ENCODE measurements at places on chromosomes 13 and 19.

- no peak for DNase-seq
Measured at GRCh38 chr19:18620311-18620710, 7.6 kb downstream of the TMEM59L start.

DNA sequence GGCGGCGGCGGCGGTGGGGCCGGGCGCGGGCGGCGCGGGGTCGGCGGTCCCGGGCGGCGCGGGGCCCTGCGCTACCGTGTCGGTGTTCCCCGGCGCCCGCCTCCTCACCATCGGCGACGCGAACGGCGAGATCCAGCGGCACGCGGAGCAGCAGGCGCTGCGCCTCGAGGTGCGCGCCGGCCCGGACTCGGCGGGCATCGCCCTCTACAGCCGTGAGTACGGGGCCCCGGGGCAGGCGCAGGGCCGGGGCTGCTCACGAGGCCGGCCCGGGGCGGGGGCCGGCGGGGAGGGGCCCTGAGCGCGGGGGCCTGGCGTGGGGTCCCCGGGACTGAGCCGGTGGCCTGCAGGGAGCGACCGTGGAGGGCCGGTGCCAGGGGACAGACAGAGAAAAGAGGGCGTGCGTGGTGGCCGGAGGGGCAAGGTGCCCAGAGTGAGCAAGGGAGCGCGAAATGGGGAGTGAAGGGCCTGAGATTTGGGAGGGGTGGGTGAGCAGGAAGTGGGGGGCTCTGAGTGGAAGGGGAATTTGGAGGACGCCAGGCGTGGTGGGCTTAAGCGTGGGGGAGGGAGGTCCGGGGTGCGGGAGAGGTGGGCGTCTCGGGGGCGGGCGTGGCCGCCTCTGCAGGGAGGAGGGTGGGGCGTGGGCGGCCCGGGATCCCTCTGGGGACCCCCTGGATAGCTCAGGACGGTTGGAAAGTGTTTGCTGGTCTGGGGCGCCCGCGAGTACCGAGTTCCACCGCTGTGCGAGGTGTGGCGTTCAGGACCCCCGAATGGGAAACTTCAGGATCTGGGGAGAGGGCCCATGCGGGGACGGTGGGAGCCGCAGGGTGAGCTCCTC is 575 bp downstream of the CARM1 start:
- DNase-seq, result peak; percentile 35

GRCh38 chr13:34364633-34365032 is 546.7 kb downstream of the RFC3 start:
- DNase-seq, result no peak

- DNase-seq, result no peak
Measured at GRCh38 chr13:46909042-46909441, 12.2 kb upstream of the HTR2A start.

GRCh38 chr13:60335531-60335930 is 61.5 kb upstream of the TDRD3 start:
- no peak for DNase-seq

- peak; percentile 69 for DNase-seq
Measured at GRCh38 chr13:20525601-20526544, at the start of gene CRYL1. Gene CRYL1 (minus strand): TSS chr13:20525857. CDS start chr13:20525794, 63 bp downstream.

DNA sequence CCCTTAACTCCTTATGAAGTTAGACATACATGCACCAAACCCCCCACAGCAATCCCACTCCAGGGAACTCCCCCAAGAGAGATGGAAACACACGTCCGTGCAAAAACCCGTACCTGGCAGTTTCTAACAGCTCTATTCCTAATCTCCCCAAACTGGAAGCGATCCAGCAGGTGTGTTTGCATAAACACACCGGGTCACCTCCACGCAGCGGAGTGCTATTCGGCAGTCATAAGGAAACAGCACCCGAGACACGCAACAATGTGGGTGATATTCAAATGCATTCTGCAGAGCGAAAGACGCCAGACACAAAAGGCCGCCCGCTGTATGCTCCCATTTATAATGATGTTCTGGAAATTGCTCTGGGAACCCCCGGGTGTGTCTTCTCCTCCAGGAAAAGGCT is 6.8 kb upstream of the ZNRF4 start:
- no peak for DNase-seq

- DNase-seq, result no peak
Measured at GRCh38 chr13:39773833-39774232, 118.4 kb downstream of the COG6 start.

GRCh38 chr13:43482026-43482425 is 304.7 kb downstream of the ENOX1 start:
- DNase-seq, result no peak

- DNase-seq, result no peak
Measured at GRCh38 chr19:38657633-38658222, 10.3 kb downstream of the ACTN4 start.

DNA sequence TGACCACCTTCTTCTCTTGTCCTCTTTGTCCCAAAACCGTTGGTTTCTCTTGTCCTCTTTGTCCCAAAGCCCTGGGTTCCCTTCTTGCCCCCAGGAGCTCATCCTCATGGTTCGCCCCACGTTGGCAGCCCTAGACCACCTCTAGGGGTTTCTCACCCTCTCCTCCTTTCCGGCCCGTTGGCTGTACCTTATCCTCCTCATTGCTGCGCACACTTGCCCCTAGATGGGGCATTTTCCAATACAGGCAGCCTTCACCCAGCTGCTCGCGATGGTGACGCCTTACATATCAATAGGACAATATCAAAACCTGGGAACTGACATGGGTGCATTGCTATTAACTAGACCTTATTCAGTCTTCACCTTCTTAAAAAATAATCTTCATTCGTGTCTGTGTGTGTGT is 86.5 kb downstream of the IPO5 start:
- DNase-seq, result no peak

DNA sequence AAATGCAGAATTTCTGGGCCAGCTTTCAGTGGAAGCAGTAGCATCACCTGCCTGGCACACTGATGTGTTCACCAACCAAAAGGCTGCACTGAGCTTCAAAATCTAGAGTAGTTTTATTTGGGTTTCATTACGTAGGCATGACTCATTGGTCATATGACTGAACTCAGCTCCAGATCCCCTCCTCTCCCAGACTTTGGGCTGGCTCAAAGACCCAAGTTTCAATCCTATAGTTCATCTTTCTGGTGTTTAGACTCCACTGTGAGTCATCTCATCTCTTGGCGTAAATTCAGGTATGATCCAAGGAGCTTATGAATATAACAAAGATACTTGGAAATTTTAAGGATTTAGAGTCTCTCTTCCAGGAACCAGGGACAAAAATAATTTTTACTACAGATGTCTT is 17.7 kb downstream of the ZMYM5 start:
- no peak for DNase-seq

DNA sequence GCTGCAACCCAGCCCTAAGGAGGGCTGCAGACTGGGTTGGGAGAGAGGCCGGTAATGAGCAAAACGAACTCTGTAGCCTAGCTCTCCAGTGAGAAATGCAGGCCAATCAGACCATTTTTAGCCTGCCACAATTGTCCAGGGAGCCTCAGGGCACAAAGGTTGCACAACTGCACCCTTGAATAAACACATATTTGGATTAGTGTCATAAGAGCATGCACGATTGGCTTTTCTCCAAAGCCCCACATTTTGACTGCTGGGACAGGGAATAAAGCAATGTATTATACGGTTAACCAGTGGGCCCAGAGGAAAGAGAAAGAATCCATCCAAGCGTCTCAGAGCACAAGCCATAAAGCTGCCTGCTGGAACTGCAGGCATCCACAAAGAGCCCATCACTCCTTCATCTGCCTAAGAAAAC is 729.4 kb upstream of the SGCG start:
- DNase-seq, result no peak

DNA sequence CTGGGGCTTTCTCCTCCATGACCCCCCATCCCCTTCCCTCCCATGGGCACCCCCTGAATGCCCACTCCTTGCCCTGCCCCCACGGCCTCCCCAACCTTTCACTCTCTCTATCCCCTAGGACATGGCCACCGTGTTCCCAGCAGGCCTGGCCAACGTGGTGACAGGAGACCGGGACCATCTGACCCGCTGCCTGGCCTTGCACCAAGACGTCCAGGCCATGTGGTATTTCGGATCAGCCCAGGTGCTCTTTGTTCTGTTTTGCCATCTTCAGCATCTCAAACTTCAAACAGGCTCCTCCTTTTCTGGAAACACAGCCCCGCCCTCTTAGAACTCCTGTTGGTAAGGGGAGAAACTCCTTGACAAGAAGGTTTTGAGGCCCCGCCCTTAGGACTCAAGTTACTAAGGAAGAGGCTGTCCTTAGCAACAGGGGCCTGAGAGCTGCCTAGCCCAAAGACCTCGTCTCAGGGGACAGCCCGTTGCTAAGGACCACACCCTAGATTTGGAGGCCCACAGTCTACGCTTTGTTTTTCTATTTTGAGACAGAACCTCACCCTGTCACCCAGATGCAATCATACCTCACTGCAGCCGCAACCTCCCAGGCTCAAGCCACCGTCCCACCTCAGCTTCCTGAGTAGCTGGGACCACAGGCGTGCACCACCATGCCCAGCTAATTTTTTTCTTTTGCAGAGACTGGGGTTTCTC is 5.1 kb upstream of the FLT3LG start:
- DNase-seq, result no peak

DNA sequence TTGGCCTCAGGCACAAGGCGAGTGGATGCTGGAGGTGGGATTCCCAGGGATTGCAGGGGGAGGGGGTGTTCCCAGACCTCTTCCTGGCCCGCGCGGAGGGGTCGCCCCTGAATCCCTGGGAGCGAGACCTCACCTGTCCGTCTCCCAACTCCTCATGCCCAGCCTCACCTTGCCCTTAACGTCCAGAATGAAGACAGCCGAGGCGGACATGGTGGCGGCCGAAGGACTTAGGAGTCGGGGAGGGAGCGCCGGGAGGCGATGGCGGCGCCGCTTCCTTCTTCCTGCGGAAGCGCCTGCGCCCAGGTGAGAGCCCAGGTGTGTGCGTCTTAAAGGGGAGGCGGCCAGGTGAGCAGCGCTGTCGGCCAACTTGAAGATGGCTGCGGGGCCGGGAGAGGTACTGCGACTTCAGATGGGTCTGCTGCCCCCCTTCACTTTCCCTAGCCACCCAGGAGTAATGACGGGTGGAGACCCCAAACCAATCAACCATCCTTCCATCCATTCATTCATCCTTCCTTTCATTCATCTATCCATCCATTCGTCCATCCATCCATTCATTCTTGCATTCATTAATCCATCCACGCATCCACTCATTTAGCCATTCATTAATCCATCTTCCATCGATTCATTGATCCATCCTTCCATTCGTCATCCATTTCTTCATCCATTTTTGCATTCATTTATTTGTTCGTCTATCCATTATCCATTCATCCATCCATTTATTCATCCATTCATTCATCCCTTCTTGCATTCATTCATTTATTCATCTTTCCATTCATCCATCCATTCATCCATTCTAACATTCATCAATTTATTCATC is at the start of gene AP1M2:
AP1M2 (minus strand) TSS at position 291 of the 817 bp plus-strand sequence; CDS start at position 210, 81 bp downstream.
- no peak for DNase-seq

- no peak for DNase-seq
Measured at GRCh38 chr19:44875666-44876451, 15.2 kb upstream of the TOMM40 start.

GRCh38 chr13:73704587-73704986 is 429.6 kb downstream of the KLF12 start:
- no peak for DNase-seq

GRCh38 chr19:15252398-15253018 is 20.3 kb upstream of the EPHX3 start:
- no peak for DNase-seq

GRCh38 chr13:110882972-110883371 is 31.9 kb downstream of the ANKRD10 start:
- DNase-seq, result no peak

DNA sequence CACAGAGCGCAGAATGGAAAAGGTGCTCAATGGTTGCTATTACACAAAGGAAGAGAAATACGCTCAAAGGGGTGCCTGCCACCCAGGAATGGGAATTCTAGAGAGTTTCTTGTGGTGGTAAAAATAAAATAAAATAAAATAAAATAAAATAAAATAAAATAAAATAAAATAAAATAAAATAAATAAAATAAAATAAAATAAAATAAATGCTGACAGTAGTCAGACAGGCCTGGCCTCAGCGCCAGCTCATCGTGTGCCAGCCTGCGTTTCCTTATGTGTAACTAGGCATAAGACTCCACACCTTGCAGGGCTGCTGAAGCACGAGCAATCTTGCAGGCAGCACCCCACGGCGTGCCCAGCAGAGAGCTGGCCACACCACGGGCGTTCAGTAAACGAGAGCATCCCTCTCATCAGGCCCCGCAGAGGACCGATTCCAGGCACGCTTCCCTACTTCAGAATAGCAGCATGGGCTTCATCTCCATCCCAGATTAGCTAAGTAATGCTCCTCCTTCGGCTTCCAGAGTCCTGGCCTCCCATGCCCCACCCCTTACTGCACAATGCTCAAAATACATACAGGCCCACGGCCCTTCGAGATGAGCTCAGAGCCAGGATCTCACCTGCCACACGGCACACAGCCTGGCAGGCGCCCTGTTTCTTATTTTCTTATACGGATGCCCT is 5.6 kb downstream of the NAPA start:
- no peak for DNase-seq

GRCh38 chr19:41335467-41335866 is 18.3 kb downstream of the TGFB1 start:
- no peak for DNase-seq

- no peak for DNase-seq
Measured at GRCh38 chr13:40077396-40078027, 422.1 kb downstream of the COG6 start.

GRCh38 chr13:32001154-32001768 is 30.3 kb upstream of the FRY start:
- DNase-seq, result no peak

GRCh38 chr19:38441657-38442348 is 8.3 kb downstream of the RYR1 start:
- DNase-seq, result no peak

DNA sequence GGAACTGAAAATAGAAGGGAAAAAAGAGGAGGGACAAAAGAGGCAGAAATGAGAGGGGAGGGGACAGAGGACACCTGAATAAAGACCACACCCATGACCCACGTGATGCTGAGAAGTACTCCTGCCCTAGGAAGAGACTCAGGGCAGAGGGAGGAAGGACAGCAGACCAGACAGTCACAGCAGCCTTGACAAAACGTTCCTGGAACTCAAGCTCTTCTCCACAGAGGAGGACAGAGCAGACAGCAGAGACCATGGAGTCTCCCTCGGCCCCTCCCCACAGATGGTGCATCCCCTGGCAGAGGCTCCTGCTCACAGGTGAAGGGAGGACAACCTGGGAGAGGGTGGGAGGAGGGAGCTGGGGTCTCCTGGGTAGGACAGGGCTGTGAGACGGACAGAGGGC is at the start of gene CEACAM5:
CEACAM5 (plus strand) TSS at position 146 of the 400 bp plus-strand sequence; CDS start at position 252, 106 bp downstream.
- no peak for DNase-seq
